ENCODE measurements at places on chromosomes 16 and 17.

GRCh38 chr17:60094754-60095153 is 16.0 kb upstream of the HEATR6 start:
- no peak for DNase-seq

GRCh38 chr16:64543441-64543840 is 578.4 kb downstream of the CDH11 start:
- no peak for DNase-seq

- no peak for DNase-seq
Measured at GRCh38 chr16:27436065-27436464, 34.1 kb downstream of the IL21R start.

DNA sequence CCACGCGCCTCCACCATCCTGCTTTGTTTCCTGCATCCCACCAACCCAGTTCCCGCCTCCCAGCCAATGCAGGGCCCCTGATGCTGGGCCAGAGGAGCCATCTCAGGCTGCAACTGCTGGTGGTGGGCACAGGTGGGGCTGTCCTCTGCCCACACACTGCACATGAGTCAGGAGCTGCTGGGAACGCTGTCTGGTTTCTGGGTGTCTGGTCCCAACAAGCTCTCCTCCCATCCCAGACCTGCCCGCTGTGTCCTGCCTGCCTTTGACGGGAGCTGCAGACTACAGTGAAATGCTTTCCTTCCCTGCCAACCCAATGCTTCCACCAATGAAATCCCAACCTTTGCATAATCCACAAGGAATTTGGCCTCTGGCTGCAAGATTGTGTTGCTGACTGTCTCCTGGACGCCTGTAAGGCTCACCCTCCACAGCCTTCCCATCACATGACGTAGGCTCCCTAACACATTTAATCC is 98.9 kb downstream of the N4BP1 start:
- no peak for DNase-seq

DNA sequence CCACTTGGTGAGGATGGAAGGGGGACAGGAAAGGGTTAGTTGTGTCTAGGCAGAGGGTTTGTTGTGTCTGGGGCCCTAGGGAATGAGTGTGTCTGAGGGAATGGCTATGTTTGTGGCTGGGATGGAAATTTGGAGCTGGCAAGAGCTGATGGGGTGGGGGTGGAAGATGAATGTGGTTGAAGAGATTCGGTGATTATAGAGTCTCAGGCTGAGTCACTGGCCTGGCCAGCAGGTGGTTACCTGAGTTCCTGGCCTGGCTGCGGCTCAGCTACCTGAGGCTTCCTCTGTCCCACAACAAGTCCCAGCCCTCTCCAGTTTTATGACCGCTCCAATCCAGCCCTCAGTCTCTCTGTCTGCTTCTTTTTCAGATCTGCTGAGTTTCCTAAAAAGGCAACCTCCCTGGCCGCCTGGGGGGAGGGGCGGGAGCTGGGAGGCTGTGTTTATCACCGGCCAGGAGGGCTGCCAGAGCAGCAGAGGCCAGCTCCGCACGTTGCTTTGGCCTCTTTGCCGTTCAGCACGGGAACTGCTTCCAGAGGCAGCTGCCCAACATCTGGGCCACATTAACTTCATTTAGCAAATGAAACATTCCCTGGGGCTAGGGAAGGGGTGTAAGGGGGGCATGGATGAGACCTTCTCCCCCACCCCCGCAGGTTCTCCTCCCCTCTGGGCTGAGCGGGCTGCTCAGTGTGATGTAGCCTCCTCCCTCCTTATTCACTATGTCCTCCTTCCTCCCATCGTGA is 21.8 kb downstream of the ITGB3 start:
- no peak for DNase-seq

DNA sequence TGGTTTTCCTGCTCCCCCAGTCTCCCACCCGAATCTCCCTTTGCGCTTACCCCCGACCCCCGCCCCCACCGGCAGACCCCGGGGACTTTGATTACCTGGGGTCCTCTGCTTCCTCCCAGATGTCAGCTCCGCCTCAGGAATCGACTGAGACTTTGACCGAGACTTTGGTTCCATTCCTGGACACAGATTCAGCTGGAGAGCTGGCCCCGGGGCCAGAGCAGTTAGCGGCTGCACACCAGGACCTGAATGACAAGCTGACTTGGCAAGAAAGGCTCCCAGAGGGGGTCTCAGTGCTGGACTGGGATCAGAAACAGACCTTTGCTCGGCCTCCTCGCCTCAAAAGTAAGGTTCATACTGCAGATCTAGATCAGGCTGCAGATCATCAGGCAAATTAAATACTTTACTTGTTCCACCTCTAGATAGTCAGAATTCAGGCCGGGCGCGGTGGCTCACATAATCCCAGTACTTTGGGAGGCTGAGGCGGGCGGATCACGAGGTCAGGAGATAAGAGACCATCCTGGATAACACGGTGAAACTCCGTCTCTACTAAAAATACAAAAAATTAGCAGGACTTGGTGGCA is 60.3 kb upstream of the FBXO47 start:
- no peak for DNase-seq

- no peak for DNase-seq
Measured at GRCh38 chr17:4150096-4150495, 7.1 kb downstream of the CYB5D2 start.

GRCh38 chr17:32020943-32021614 is 13.9 kb downstream of the LRRC37B start:
- DNase-seq = peak; percentile 16

- no peak for DNase-seq
Measured at GRCh38 chr16:53814801-53815200, 110.8 kb downstream of the FTO start.

GRCh38 chr17:6052926-6053325 is 17.3 kb upstream of the WSCD1 start:
- no peak for DNase-seq

GRCh38 chr16:48903039-48903438 is 293.1 kb upstream of the N4BP1 start:
- DNase-seq = no peak

GRCh38 chr16:2032285-2033056 is 5.8 kb downstream of the NHERF2 start:
- no peak for DNase-seq

GRCh38 chr17:4838309-4838785 is 5.2 kb downstream of the MINK1 start:
- no peak for DNase-seq

DNA sequence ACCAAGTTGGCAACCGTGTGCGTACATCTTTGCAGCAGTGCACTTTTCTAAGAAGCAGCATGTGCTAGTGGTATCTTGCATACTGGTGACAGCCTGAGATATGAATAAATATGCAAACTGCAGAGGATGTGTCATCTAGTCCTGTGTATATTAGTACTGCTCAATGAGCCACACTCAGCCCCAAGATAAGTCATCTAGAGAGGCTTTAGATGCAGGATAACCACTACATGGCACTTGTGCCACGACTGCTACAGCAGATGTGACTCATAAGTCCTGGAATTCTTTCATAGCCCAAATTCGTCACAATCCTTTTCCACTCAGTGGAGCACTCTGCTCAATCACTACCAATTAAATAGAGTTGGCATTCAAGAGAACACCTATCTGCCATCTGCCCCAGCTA is 171.5 kb downstream of the AXIN2 start:
- DNase-seq = peak; percentile 11

DNA sequence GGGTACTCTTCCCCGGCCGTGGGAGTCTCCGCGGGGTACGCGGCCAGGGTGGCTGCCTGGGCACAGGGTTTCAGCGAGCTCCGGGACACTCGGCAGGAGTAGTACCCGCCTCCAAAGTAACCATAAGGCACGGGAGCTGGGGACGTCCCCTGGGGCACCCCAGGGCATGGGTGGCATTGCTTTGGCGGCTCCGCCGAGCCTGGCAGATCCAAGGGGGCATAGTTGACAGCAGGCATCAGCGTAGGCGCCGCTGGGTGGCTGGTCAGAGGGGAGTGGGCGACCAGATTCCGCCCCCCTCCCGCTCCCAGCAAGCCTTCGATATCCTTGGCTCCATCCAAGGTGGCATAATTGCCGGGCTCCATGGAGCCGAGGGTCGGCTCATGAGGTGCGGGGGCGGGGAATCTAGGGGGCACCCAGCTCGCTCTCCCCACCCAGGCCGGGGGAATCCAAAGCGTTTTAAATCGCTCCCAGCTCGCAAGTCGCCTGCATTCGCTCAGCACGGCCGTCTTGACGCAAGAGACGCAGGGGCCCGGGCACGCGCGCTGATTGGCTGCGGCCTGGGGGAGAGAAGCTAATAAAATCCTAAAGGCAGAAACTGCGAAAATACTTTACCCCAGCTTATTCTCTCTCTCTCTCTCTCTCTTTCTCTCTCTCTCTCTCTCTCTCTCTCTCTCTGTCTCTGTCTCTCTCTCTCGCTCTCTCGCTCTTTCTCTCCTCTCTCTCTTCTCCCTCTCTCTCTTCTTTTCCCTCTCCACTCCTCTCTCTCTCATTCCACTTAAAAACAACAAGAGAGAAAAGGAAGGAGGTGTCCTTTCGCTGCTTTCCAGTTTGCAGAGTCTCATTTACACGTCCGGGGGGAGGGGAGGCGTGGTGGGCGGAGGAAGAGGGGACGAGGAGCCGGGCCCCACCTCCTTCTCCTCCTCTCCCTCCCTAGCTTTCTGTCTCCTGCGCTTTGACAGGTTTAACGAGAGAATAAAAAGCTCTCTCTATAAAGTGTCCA is at the start of gene HOXB13:
Gene HOXB13, minus strand, starts transcription at position 519 of the 1,000 bp plus-strand sequence. Its CDS starts 157 bp downstream, at position 362.
- DNase-seq = no peak

GRCh38 chr16:86631444-86631843 is 53.1 kb downstream of the FOXL1 start:
- no peak for DNase-seq

GRCh38 chr16:82630219-82630618 is 3.5 kb downstream of the CDH13 start:
- no peak for DNase-seq

DNA sequence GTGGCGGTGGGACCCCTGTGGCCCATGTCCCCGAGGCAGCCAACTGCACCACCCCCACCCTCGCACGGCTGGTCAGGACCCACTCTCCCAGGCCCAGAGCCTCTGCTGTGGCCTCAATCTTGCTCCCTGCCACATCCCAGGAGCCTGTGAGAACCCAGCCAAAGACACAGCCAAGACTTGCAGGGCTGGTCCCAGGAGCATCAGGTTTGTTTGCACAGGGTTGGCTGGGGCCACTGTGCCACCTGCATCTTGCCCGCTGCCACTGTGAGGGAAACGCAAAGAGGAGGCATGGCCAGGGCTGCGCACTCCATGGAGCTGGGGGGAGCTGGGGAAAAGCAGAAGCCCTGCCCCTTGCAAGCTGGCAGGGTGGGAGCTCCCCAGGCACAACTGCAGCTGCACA is 92.5 kb downstream of the SSH2 start:
- no peak for DNase-seq

- DNase-seq = no peak
Measured at GRCh38 chr16:2709588-2709984, 10.4 kb downstream of the PRSS27 start.

DNA sequence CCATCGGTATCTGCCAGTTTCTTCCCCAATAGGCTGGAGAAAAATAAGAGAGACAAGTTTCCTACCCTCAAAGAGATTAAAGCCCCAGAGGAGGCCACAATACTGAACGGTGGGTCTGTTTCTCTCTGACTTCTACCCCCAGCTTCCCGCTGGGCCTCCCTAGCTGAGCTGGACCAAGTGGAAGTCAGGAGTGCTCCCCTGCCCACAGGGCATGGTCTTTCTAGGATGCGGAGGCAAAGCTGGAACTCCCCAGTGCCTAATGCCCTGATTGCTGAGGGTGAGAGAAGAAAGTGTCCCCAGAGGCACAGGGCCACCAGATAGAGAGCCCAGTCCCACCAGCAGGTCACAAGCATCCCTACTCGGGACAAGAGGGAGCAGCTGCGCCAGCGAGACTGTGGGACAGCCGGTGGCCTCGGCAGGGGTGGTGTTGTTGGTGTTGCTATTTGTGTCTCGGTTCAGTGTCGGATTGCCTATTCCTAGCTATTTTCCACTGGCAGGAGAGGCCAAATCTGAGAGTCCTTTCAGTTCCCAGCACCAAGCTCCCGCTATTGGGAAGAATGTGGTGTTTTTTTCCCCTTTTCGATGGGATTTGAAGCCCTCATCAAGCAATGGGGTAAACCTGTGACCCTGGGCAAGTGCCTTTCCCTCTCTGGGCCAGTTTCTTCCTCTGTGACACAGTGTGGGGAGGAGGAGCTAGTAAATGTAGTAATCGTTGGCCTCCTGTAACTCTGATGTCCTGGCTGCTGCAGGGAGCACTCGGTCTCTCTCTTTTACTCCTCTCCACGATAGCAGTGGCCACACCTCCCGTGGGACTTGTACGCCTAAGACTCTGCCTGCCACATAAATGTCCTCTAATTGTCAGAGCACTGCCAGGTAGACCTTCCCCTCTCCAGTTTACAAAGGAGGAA is 22.5 kb upstream of the TBX2 start:
- no peak for DNase-seq

GRCh38 chr17:1627982-1628855 is at the start of gene SLC43A2:
Gene SLC43A2 (minus strand): TSS chr17:1628834. CDS start chr17:1627874, 960 bp downstream.
- DNase-seq = peak; percentile 86

DNA sequence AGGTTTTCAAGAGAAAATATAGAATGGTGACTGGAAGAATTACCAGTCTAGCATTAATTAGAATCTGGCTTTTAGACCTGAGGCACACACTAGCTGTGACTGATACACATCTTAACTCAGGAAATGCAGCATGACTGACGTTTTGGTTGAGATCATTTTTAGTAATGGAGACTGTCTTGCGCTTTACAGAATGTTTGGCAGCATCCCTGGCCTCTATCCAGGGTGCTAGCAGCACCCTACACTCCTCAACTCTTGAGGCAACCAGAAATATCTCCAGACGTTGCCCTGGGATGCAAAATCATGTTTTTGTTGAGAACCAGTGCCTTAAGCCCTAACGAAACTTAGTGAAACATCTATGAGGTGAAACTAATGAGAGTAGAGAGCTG is 109.0 kb downstream of the HS3ST3A1 start:
- no peak for DNase-seq

GRCh38 chr16:66044089-66044488 is 322.4 kb upstream of the CDH5 start:
- DNase-seq = no peak

DNA sequence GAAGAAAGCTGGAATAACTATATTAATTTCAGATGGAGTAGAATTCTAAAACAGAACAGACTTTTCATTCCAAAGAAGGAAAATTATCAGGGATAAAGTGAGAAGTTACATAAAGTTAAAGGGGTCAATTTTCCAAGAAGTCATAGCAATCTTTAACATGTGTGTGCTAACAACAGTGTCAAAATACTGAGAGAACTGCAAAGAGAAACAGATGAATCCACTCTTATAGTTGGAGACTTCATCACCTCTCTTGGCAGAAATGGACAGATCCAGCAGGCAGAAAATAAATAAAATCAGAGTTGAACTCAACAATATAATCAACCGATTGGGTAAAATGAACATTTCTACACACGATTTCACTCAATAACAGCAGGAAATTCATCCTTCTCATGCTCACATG is 5.4 kb downstream of the ABCA9 start:
- DNase-seq = no peak

- no peak for DNase-seq
Measured at GRCh38 chr16:73179705-73180331, 131.9 kb upstream of the ZFHX3 start.

DNA sequence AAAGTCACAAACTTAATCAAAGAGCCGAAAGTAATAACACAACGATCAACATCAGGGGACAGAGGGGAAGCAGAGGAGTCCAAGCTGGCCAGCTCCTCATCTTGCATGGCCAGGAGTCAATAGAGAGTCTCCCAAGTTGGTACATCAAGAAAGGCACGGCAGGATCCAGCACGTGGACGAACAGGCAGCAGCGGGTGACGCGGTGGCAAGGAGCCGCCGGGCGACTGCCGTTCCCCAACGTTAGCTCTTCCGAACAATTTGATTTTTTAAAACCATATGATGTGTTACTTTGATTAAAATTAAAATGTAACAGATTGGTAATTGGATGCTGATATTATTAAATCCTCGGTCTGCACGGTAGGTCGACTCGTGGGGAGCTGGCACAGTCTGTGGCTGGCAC is 81.8 kb upstream of the DOC2B start:
- no peak for DNase-seq

- no peak for DNase-seq
Measured at GRCh38 chr17:39928858-39929645, 1.5 kb downstream of the LRRC3C start.
